ENCODE measurements at places on chromosomes 6 and 20.

GRCh38 chr6:52617087-52617486 lies 40.2 kb upstream of the TRAM2 start:
- DNase-seq: no peak

GRCh38 chr20:11296221-11296620 lies 621.5 kb upstream of the BTBD3 start:
- DNase-seq: no peak

DNA sequence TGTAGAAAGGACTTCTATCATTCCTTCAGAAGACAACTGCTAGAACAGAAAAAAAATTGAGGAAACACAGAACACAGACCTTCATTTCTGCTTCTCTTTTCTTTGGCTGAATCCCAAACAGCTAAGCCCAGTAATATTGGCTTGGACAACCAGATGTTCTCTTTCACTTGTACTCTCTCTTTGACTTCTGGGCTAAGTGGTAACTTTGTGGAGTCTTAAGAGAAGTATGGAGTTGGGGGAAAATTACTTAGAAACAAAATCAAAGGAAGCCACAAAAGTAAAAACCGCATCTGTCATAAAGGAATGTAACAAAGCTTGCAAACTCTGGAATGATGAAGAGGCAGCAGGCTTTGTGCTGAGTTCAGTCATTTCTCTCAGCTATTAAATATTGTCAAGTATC lies 587.5 kb downstream of the CBLN4 start:
- no peak for DNase-seq

DNA sequence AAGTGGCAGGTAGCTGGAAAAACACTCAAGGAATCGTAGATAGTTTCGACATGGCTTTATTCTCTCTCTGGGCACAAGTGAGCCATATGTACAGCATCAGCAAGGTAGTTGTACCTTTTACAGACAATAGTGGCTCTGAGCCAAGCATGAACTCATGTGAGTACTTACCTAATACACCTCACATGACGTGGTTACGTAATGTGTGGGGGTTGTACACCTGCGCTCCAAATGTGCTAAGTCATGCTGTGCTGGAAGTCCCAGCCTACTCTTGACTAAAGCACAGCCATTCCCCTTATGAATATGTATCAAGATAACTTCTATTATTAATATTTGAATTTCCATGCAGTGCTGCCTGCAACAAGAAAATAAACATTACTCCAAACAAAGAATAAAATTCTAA lies 78.8 kb upstream of the HMGN3 start:
- no peak for DNase-seq

Measured in posterior cingulate gyrus (tissue), 11 donors.